ENCODE measurements at places on chromosomes 7 and 10.

GRCh38 chr7:145431834-145432233 is 596.0 kb upstream of the TPK1 start:
- DNase-seq, result no peak

DNA sequence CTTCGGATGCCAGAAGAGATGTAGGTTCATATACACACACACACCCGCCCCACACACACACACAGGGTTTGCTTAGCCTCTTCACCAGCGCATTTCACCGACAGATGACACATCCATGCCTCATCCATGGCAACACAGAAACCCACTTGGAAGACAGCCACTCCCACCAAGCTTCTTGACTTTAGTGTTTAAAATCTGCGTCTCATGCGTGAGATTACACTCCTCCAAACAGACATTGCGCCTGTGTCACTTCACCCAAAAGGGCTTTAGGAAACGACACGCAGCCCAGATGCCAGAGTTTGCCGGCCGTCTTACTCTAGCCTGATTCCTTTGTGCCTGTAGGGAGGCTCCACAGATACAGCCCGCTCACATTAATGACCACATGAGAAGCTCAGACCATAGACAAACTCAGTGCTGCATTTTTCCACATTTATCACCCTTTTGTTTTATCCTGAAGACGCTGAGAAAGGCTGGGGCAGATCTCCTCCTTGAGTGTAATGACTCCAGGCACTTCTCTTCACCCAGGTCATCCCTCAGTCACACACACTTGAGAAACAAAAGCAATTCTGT is 73.8 kb downstream of the DIP2C start:
- no peak for DNase-seq

DNA sequence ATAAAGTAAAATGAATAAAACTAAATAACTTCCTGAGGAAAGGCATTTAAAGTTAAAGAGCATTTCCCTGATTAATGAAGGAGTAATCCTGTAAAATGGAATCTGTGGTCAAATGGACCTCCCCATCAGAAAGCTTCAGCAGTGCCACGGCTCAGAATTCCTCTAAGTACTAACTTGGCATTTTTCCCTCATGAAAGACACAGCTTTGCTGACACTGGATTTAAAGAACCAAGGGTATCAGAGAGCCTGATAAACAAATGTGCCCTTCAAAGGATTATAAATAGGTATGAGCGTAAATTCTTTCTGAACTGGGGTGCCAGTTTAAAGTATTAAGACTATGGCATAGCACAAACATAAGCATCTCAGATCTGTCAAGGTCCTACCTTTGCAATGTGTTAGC is 24.2 kb upstream of the RNF148 start:
- DNase-seq, result no peak

DNA sequence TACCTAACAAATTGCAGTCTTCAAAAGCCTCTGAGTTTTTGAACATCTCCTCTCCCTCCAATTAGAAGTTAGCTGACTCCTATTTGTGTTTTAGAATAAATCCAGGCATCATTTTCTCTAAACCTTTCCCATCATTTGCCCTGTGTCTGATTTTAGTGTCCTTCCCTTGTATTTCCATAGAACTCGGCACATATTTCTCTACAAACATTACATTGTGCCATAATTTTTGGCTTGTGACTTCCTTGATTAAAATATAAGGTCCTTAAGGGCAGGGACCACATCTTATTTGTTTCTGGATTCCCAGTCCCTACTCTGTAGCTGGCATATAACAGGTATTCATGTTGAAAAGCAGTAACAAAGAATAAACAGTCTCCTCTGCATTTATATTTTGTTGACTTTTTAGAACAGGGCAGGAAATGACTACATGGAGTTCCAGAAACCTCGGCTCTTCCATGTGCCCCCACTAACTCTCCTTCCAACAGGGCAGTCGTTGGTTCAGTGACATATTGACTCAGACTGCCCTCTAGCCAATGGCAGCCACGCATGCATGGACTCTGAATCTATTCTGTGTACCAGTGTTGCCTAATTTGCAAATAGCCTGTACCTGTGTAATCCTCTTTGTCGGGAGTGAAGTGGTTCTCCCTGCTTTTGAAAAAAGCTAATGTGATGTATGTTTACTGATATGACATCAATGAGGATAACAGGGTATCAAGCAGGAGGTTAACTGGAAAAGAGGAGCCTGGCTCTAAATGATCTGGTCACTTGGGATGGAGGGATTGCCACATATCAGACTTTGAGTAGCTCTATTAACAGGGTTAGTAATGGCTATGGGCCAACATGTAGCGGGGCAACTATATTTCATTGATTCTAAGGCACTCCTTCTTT is 19.8 kb upstream of the CPN1 start:
- DNase-seq, result no peak

- DNase-seq, result no peak
These were observed 119.9 kb downstream of the FANK1 start for GRCh38 chr10:126016156-126016805.

- no peak for DNase-seq
These were observed 12.0 kb upstream of the PRKCQ start for GRCh38 chr10:6592080-6592479.

Data from anterior cingulate cortex (tissue), 58 donors.